M059J (cell line): ENCODE measurements at places on chromosomes 6 and 20. TPM values are rescaled to one million over a fixed set of nuclear protein-coding genes. Genes with fewer than 3 reads are reported as not detected.

The PRR18 gene
- total RNA-seq, result not detected in 2 replicates

The TSBP1 gene
- not detected in 2 replicates for total RNA-seq

The EIF6 gene
- total RNA-seq, result 303 and 313 TPM in 2 replicates

The AGPAT4 gene
- 12.0 and 20.5 TPM in 2 replicates for total RNA-seq

The RSPO3 gene
- total RNA-seq, result 0.42 TPM in 1 of 2 replicates, not detected in the other

The RHAG gene
- total RNA-seq, result not detected in 2 replicates
